ENCODE measurements at places on chromosomes 5 and 9.

DNA sequence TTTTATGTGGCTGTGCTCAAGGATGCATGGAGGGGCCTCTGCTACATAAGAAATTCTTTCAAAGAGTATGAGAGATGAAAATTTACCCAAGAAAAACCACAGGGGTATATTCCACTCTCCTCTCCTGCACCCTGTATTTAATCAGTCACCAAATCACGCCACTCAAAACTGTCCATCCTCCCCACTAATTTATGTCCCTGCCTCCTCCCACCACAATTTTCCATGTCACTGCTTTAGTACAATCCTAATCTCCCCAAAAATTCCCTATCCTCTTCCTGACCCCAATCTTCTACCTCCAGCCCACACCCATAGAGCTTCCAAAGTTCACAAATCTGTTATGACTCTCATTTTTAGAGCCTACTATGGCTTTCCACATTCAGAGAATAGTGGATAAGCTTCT is 125.2 kb upstream of the CDH6 start:
- no peak for DNase-seq

GRCh38 chr5:81044868-81045267 is 84.7 kb downstream of the RASGRF2 start:
- DNase-seq: no peak

- no peak for DNase-seq
These were observed 290.3 kb downstream of the NSG2 start for GRCh38 chr5:174335682-174336364.

GRCh38 chr5:90170261-90170660 is 239.3 kb downstream of the CETN3 start:
- no peak for DNase-seq

Data from MCF 10A (cell line).